ENCODE measurements at places on chromosomes 16 and 17.

DNA sequence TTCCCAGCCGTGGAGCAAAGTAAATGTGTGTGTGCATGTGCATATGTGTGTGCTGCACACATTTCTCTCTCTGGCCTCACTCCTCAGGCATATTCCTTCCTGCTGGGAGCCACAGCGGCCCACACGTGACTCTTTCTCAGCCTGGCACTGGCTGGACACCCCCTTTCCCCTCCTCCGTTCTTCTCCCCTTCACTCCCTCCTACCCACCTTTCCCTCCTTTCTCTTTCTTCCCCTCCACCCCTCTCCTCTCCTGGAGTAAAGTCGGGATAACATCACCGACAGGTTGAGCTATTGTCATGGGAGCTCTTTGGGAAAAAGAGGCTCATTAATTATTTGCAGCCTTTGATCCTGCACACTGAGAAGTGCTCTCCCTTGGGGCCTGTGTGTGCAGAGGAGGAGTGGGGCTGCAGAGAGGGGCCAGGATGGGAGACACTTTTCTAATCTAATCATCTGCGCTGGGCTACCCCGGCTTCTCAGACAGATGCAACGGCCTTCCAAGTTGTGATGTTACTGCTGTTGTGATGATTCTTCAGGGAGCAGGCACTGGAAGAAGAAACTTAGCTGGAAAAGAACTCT, 126.3 kb upstream of the HSBP1 start:
- DNase-seq = no peak

DNA sequence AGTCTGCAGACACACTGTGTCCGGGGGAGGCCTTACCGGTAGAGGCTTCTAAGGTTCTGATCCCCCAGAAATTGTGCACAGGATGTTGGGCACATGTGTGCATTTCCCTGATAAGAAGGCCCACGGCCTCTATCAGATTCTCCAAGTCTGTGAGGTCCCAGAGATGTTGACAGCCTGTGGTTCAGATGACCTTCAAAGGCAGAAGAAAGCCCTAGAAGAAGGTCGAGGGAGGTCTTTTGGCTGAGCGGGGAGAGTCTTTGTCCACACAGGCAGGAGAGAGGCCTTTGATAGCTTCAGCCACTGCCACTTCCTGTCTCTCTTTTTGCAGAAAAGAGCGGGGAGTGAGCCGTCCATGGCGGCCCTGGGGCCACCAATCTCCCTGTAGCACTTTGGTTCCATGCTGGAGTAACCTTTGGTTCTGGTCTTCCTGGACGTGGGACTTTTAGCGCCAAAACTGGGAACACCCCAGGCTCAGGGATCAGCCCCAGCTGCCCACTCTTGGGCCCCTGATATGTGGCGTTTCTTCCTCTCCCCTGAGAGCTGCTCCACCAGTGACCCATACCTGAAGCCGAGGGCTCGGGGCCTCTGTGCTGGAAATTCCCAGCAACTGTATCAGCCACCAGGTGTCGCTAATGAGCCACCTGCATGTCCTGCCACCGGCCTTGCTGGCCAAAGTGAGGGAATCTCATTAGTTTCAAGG, 28.1 kb upstream of the LGALS9 start:
- peak; percentile 87 for DNase-seq

GRCh38 chr16:48628359-48628985, 18.5 kb upstream of the N4BP1 start:
- DNase-seq = no peak

- DNase-seq = no peak
These were observed 10.4 kb downstream of the RPUSD1 start for GRCh38 chr16:777826-778225.

GRCh38 chr16:749010-749409, 8.2 kb upstream of the CIAO3 start:
- DNase-seq = no peak

- no peak for DNase-seq
These were observed 94.4 kb downstream of the AATF start for GRCh38 chr17:37043201-37043600.

GRCh38 chr17:82595893-82596292, 52.4 kb downstream of the WDR45B start:
- DNase-seq = no peak

DNA sequence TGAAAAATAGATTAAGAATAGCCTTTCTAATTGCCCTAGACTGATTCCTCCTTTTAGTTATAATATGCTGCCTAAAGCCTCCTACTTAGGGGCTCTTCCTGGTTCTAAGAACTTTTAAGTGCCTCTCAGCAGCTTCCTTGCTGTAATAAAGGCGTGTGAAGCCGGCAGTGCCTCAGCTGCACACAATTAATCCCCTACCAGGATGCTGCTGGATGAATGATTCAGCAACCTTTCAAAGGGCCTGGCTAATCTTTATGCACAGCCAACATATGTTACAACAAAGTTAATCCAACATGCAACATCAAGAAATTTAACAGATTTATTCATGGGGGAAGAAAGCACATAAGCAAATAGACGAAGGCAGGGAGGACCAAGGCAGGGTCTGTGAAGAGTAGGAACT, 145.2 kb downstream of the PMP22 start:
- no peak for DNase-seq

- no peak for DNase-seq
These were observed 44.9 kb upstream of the ERN1 start for GRCh38 chr17:64174686-64175456.
